CD4-positive, alpha-beta T cell treated with Interferon alpha-2 for 1 hour (primary cell): ENCODE measurements at places on chromosomes 4 and X.
A peak's percentile ranks its signal among the peaks of the same experiment; 100 is the strongest.

DNA sequence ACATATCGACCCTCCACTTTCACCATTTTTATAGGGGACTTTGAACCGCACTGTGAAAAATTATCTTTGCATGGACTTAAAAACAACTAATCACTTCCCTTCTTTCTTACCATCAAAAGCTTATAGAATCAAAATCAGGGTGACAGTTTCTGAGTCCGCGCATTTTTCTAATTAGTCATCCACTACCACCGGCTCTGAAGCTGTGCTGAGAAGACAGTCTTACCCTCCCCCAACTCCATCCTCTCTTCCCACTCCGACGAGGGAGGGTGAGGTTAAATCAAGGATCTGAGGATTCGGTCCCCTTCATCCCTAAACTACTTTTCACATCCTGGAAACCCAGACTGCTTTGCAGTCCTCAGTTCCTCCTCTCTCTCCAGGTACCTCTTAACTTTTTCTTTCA lies 4.2 kb downstream of the DCTD start:
- DNase-seq, result no peak

DNA sequence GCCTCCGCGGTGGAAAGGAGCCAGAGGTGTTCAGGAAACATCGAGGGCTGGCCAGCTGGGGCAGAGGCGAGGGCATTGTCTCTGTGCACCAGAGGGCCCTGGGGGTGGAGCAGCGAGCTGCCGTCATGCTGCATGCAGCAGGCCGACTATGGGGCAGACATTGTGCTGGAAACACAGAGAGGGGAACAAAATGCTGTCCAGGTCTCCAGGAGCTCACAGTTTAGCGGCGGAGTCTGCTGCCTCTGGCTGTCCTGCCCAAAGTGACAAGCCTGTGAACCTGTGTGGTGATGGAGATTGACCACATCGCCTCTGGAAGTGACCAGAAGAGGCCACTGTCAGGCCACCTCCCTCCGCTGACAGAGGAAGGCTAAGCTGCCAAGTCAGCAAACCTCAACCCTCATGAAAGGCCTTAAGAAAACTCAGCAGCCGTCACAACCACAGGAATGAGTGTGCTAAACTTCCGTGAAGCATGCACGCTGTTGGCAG lies 20.1 kb upstream of the SASH3 start:
- peak; percentile 62 for DNase-seq

DNA sequence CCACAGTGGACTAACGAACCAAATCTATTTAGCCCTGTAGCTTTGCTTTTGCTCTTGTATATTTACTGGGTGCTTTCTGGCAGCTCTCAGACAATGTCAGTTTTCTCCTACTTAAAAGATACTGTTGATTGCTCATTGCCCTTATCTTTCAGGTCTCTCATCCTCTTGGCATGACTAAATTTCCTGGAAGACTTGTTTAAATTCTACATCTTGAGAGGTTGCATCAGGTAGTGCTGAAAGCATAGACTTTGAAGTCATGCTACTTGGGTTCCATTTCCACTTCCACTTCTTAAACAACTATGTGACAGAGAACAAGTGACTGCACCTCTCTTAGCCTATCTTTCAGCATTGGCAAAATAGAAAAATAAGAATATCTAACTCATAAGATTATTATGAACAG lies 8.4 kb downstream of the TDO2 start:
- no peak for DNase-seq

DNA sequence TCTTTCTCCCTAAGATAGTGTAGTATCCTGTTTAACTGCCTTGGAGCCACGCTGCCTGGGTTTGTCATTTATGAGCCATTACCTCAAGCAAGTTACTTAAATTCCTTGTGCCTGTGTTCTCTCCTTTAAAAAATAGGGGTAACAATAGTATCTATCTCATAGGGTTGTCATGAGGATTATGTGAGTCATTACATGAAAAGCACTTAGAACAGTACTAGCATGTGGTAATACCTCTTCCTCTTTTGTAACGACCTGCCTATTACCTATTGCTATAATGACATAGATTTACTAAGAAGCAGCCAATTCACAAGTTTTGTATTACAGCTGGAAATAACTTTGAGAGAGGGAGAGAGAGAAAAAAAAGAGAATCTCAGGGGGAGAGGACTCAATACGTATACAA lies 834.7 kb downstream of the RAPGEF2 start:
- no peak for DNase-seq

- DNase-seq, result no peak
These were observed 69.5 kb downstream of the ANAPC4 start for GRCh38 chr4:25446611-25447010.
